ENCODE measurements at places on chromosomes 11 and 22.

- no peak for DNase-seq
Measured at GRCh38 chr11:1502954-1503707, 16.6 kb upstream of the MOB2 start.

- no peak for DNase-seq
Measured at GRCh38 chr11:55172734-55173415, 89.1 kb upstream of the TRIM48 start.

DNA sequence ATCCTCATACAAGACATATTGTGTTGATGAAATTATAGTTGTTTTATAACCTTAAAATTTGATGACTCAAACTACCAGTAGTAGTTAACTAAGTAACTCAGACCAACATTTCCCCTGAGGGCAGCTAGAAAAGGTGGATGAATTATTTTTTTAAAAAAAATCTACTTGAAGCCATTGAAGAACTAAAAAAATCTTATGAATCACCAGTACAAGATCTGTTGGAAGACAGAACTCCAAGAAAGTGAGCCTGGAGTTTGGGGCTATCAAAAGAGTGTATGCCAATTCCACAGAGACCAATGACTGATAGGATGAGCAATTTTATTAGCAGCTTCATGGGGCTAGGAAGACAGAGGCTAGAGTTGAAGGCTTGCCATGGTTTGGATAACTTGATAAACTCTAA, 72.4 kb downstream of the CYP2R1 start:
- no peak for DNase-seq

DNA sequence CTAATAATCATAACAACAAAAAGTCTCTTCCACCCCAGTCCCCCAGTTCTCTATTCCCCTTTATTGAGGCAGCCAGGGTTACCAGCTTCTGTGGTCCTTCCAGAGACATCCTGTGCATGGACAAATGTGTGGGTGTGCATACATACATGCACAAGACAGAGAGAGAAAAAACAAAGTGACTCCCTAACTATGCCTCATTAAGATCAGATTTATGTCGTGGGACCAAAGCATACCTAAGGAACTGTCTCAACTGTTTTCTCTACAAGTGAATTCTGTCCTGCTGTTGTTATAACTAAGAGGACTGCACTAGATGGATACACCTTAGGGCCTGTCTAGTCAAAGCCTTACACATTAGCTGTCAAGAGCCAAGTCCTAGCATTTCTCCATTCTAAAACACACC, 106.7 kb downstream of the MRTFA start:
- DNase-seq = no peak

GRCh38 chr11:69692422-69692821, 11.4 kb downstream of the FGF19 start:
- no peak for DNase-seq

DNA sequence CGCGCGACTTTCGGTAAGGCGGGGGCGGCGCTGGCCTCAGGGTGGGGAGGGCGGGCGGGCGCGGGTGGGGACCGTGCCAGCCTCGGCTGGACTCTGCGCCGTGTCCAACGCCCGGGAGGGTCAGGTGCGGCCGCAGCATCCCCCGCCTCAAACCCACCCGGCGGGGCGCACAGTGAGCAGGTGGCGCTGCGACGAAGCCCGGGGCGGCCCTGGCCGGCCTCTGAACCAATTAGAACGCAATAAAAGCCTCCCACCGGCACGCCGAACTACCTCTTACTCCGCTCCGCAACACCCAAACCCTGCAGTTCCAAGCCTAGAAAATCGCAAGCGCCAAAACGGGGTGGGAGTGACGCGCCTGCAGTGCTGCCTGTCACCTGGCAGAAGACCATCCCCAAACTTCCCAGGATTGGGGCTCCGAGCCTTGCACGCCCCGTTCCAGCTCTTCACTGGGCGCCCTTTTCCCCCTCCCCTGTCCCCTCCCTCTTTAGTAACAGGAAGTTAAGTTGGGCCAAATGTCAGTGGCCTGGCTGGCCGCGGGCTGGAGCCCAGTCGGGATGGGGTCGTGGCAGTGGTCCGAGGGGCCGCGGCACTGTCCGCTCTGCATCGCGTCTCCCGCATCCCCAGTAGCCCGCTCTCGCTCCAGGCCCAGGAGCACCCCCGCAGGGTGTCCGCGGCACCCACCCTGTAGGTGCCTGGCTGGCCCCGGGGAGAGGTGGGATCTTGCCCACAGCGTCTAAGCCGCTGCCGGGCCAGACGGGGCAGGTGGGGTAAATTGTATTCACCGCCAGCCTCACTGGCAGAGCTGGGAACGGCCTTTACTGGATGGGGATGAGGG, 541 bp downstream of the MICAL2 start:
- DNase-seq = no peak

DNA sequence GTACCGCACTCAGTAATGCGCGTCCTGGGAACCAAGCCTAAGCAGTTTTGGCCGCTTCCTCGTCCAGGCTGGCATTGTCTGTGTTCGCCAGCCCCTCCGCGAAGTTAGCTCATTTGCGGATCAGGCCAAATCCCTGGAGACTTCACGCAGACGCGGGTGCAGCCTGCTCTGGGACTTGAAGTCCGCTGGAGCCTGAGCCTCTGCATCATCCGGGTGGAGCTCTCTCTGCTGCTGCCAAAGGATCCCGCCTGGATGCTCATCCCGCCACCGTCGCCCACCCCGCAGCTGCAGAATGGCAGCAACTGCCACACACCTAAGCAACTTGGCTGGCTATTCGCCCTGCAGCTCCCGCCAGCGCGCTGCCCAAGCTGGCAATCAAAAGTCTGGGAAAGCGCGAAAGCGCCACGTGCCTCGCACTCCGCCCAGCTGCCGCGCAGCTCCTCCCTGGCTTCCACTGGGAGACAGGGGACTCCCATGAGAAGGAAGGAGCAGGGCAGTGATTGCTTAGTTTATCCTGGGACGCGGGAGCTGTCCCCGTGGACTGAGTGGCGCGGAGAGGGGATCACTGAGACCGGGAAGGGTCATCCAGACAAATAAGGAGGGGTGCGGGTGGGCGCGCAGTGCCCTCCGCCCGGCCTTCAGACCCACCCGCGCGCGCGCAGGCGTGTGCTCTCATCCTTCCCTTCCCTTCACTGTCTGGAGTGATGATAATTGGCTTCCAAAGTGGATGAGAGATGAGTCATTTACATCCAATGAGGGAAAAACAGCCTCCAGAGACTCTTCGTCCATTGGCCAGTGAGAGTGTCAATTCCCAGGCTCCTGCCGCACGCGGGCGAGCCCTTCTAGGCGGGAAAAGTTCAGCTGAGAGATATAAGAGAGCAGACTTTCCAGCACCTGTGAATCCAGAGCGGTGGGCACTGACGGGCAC, 23.2 kb upstream of the GLYATL1B start:
- DNase-seq = no peak

Measured in stimulated activated CD4-positive, alpha-beta T cell treated with anti-CD3 and anti-CD28 coated beads, Interleukin-12 subunit alpha, Interleukin-12 subunit beta, amount 100 ng/mL, for 24 hours (primary cell).